ENCODE measurements at places on chromosomes 2 and 18.

- DNase-seq: no peak
These were observed 130.1 kb downstream of the MBP start for GRCh38 chr18:77002496-77002895.

GRCh38 chr2:168097431-168097830 is 150.0 kb downstream of the STK39 start:
- DNase-seq: no peak

DNA sequence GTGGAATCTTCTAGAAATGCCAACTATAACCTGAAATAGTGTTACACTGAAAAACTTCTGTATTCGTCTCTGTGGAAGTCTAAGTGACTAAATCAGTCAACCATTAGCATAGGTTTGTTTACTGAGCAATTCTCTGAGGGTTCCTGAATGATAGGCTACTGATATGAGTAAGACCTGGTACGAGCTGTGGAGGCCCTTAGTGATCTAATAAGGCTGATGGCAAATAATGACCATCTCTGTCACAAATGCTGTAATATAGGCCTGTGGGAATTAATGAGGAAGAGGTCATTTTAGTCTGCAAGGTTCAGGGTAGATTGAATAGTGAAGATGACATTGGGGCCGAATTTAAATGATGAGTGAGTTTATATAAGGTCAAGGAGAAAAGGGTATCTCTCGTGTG is 82.5 kb downstream of the MGAT5 start:
- DNase-seq: no peak

DNA sequence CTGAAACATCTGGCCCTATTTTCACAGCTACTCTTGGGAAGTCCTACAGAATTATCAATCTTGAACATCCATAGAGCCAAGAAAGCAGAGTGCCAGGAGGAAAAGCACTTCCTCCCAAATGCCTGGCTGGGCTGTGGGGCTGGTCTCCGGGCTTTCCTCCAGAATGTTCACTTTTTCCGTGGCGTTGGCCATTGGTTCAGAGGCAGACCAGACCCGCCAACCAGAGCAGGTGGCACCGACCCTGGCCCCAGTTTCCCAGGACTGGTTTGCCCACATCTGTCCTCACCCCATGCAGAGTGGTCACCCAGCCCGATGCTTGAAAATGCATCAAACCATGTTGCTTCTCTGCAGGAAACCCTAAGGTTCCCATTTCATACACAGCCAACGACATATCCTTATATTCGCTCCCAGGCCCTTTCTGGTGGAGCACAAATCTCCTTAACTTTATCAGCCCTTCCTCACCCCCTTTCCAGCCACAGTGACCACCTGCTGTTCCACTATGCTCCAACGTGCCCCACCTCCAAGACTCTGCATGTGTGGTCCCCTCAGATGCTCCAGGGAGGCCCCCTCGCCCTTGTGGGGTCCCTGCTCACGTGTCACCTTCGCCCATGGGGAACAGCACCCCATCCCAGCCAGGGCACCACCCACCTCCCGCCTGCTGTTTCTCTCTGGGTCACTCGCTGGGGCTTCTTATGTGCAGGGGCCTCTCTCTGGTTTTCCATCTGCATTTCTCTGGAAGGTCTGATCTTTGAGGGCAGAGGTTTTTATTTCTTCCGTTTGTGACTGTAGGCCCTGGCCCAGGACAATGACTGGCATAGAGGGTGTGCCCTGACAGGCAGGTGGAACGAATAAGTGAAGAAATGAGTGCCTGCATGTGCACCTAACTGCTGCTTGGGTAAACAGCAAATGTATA is 92.9 kb downstream of the PXDN start:
- DNase-seq: no peak

- no peak for DNase-seq
These were observed 201.5 kb downstream of the LPIN1 start for GRCh38 chr2:11947956-11948355.

DNA sequence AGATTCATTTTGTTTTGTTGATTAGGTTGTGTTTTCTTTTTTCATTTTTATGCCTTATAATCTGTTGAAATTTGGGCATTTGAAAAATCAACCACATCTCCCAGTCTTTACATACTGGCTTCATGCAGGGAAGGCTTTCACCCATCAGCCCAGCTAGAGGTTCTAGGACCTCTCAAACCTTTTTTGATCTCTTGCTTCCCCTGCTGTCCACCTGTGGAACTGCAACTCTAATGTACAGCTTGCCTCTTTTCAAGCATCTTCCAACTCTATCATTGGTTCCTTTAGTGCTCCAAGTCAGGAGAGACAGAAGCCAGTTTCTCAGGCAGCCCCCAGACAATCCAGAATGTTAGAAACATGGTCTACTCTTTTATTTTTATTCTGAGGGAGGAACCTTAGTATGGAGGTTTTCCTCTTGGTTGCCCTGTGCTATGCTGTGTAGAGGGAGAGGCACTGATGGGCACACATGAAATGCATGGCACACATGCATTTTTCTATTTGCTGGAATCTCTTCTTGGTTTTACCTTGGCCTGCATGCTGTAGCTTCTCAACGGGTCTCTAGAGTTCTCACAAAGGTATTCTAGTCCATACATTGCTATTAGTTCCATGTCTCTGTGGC is 107.2 kb upstream of the L3MBTL4 start:
- DNase-seq: peak; percentile 39

GRCh38 chr2:238260883-238261282 is 21.0 kb upstream of the HES6 start:
- no peak for DNase-seq

DNA sequence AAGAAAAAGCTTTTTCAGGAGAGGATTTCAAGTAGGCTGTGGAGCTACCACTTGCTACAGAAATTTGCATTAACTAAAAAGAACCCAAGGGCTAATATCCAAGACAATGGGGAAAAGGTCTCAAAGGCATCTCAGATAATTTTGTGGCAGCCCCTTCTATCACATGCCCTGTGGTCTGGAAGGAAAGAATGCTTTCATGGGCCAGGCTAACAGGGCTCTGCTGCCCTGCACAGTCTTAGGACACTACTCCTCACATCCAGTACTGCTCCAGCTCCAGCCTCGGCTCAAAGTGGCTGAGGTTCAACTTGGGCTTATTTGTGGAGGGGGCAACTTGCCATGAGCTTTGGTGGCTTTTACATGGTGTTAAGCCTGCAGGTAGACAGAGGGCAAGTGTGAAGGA is 1150.3 kb downstream of the CNTNAP5 start:
- no peak for DNase-seq

- DNase-seq: peak; percentile 67
These were observed 337.4 kb downstream of the PTPRM start for GRCh38 chr18:7904529-7904928.

DNA sequence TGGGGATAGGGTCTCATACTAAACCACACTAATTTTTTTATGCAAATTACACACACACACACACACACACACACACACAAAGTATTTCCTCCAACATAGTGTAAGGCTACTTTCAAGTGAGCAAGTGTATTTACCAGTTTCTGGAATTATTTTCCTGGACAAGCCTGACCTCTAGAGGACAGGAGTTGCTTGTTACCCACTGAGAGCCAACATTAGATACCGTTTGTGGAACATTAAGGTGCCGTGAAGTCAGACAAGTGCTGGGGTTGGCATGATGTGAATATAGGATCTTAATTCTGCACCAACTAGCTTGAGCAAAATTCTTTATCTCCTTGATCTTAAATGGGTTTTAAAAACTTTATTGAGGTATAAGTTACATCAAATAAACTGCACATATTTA is 39.3 kb upstream of the SERPINB2 start:
- DNase-seq: peak; percentile 75

DNA sequence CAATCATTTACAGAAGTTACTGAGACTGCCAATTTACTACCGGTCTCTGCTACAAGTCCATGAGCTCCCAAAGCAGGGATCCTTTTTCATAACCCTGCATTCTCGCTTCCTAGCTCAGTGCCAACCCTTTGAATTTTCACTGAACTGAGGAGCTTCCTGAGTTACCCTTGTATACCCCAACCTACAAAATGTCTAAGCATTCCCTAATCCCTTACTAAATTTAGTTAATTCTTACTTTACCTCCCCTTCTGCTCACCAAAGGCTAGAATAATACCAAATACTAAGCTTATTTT is 9.6 kb downstream of the MAT2A start:
- no peak for DNase-seq

DNA sequence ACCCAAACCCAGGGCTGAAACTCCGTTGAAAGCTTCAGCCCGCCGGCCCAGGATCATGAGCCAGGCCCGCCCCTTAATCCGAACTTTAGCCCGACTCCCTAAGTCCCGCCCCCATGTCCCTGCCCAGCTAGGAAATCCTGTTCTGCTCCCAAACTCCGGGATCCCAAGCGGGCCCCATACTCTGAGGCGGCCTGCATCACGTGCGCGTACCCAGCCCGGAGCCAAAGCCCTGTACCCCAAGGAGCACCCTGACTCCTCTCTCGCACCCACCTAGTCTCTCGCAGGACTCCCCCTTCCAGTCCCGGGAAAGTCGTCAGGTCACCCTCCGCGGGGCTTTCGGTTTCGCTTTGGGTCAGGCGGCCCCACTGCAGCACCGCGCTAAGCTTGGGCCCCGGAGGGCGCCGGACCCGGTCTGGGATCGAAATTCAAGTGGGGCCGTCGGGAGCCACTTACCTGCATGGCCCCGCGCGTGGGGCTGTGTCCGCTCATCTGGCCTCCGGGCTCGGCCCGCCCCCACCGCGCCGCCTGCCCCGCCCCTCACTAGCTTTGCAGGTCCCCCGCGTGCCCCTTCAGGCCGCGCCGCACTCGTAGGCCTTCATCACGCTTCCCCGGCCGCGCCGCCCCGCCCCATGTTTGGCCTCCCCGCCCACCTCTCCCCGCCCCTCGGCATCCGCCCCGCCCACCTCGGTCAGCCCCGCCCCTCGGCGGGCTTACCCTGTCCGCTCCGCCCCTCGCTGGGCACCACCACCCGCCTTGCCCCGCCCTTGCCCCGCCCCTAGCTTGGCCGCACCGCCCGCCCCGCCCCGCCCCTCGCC is at the start of gene DNPEP:
Gene DNPEP (minus strand): TSS at position 607 of the 815 bp plus-strand sequence. CDS start 118 bp downstream, at position 489.
- peak; percentile 91 for DNase-seq

DNA sequence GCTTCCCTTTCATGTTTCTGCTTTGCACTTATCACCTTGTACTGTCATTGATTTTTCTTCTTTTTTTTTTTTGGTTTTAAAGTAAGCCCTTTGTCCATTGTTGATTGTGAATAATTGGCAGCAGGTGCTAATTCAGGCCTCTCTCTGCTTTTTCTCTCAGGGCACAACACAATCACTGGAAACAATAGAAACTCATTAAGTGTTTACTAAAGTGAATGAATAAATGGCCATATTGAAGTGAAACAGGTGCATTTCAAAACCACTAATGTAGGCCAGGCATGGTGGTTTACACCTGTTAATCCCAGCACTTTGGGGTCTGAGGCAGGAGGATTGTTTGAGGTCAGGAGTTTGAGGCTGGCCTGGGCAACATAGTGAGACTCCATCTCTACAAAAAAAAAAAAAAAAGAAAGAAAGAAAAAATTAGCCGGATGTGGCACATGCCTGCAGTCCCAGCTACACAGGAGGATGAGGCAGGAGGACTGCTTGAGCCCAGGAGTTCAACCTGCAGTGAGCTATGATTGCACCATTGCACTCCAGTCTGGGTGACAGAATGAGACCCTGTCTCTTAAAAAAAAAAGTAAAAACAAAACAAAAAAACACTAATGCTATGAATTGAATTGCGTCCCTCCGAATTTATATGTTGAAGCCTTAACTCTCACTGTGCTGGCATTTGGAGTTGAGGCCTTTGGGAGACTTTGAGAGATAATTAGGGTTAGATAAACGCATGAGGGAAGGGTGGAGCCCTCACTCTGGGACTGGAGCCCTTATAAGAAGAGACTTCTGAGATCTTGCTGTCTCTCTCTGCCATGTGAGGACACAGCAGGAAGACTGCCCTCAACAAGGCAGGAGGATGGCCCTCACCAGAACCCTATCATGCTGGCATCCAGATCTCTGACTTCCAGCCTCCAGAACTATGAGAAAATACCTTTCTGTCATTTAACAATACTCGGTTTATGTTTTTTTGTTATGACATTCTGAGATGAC is 19.9 kb downstream of the SLC38A11 start:
- no peak for DNase-seq

DNA sequence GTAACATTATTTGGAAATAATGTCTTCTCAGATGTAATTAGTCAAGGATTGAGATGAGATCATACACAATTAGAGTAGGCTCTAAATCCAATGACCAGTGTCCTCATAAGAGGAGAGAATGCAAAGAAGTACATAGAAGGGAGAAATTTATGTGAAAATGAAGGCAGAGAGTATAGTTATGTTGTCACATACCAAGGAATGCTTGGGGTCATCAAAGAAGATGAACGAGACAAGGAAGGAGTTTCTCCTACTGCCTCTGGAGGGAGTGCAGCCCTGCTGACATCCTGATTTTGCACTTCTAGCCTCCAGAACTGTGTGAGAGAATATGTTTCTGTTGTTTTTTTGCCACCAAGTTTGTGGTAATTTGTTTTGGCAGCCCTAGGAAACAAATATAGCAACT is 100.1 kb downstream of the GALNT13 start:
- no peak for DNase-seq

DNA sequence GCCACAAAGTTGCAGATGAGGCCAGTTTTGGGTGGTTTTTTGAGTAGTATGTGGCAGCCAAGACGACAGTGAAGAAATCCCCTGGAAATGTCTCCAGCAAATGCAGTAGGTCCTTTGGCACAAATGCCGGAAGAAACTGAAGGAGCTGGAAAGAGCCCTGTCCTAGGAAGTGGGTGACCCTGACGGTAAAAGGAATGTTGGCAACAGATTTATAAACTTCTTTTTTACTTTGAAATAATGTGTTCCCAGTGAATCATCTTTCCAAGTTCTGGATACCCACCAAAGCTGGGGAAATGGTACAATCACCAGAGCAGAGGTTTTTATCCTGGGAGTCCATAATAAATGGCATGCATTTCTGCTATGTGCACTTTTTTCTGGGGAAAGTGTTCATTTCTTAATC is 112.9 kb downstream of the CSRNP3 start:
- DNase-seq: peak; percentile 16

DNA sequence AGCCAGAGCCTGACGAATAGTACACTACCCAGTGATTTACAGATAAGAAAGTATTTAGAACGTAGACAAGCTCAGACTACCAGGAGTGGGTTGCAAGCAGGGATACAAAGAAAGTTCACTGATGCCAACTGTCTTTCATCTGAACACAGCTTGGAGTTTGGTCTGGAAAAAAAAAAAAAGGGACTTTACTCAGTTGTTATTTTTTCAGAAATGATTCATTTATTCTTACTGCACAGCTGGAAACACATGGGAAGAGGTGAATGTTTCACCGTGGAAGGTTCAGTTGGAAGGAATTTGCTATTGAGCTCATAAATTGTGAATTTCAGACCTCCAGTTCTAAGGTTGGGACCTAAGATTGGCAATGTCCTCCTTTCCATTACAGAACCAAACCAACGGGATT is 259.7 kb downstream of the ETAA1 start:
- no peak for DNase-seq

GRCh38 chr18:32302806-32303205 is 113.0 kb downstream of the MEP1B start:
- no peak for DNase-seq

DNA sequence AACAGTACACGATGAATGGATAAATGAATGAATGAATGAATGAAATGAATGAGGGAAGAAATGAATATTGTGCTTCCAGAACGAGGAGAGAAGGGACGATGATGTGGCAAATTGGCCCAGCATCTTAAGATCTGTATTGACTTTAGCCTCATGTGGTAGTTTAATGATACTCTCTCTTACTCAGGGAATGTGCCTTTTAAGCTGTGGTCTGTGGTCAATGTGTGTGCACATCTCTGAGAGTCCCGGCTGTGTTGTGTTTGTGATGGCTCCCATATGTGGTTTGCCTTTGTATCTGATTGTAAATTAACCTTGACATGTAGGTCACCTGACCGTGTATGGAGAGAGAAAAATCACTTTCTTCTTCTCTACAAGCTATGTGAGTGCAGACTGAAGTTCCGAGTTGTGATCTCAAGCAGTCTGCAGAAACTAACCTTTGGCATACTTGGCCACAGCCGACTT is 91.2 kb downstream of the NEDD4L start:
- peak; percentile 96 for DNase-seq

- DNase-seq: no peak
These were observed 120.9 kb upstream of the SMIM21 start for GRCh38 chr18:75548353-75548905.
